ENCODE measurements at places on chromosomes 1 and 21.

DNA sequence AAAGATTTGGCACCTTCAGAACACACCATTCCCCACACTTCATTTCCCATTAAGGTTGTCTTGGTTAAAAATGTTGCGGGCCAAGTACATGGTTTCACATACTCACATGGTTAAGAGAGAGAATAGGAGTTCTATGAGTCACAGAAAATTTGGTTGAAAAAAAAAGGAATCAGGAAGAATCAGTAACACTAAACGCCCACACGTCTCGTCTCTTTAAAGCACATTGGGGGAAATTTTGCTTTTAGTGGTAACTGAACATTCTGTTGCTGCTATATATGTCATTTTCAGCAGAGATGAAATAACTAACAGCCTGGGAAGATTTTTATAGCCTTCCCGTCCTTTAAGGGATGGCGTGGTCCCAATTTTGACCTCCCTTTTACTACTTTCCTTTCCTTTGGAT lies 132.9 kb upstream of the ERG start:
- DNase-seq = no peak

DNA sequence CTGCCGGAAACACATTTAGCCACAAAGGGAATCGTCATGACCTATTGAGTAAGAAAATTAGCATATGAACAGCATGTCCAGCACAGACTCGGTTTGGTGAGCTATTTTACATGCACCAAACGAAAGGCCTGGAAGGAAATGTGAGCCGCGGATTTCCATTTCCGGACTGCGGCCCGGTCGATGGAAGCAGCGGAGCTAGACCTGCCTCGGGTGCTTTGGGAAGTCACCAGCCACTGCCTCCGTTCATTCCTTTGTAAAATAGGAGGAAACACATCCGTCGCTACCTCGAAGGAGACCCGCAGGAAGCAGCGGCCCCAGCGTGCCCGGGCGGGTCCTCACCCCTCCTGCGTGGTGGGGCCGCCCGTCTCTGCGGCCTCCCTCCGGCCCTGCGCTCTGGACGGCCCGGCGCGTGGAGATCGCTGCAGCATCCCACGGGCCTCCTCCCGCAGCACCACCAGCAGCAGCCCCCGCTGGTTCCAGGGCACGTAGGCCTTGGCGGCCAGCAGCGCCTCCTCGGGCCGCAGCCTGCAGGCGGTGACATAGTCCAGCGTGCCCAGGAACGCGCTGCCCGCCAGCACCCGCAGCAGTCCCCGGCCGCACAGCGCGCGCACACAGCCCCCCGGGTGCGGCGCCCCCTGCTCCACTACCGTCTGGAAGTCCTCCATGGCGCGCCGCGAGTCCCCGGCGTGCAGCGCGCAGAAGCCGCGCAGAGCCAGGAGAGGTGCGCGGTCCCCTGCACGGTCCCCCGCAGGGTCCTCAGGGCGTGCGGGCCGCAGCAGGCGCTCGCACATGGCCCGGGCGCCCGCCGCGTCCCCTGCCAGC lies 12.1 kb downstream of the TTC34 start:
- DNase-seq = no peak

DNA sequence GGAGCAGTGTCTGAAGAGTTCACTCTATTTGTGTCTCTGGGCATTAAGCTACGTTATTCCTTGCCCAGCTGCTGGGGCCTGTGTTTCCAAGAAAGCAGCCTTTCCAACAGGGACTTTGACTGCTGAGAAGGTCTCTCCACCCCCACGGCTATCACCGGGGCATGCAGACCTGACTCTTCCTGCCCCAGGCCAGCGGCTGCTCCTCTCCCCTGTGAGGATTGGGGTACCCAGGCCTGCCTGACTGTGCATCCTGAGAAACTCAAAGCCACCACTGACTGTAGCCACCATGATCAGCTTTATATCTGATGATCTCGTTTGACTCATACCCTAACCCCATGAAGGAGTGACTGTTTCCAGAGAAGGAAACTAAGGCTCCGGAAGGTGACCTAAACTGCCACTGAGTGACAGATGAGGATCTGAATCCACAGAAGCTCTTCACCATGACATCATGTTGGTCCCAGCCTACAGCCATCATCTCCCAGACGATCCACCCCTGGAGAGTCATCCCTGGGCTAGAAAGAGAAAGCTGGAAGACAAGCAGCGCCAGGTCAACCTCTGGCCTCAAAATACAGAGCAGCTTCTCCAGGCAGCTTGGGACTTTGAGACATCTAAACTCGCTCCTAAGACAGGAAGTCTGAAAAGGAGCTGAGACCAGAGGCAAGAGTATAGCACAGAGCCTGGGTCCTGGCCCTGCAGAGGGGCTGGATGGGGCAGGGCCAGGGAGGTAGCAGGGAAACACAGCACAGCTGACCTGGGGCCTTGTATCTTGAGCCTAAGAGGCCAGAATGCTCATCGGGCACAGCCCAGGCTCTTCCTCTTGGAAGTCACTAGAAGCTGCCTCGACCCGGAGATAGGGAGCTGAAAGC lies 244.0 kb upstream of the VAMP3 start:
- DNase-seq = no peak

GRCh38 chr1:236552901-236553300 lies 29.1 kb downstream of the LGALS8 start:
- no peak for DNase-seq

DNA sequence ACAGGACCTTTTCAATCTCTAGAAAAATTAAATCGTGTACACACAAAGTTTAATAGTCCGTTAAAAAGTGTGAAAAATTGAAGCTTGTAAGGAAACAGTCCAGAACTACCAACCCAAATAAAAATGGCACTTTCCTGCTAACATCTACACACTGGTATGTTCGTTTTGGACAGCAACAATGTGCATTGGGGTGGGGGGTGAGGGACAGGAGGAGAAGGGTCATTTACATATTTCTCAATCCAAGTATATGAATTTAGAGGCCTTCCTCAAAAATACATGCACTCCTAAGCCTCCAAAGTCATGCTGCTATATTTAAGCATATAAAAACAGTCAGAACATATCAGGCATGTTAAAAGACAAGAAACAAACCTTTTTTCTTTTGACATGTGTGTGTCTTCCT lies 2.5 kb downstream of the PPP1R15B start:
- peak; percentile 34 for DNase-seq

GRCh38 chr1:48644190-48644900 lies 132.3 kb downstream of the BEND5 start:
- no peak for DNase-seq

DNA sequence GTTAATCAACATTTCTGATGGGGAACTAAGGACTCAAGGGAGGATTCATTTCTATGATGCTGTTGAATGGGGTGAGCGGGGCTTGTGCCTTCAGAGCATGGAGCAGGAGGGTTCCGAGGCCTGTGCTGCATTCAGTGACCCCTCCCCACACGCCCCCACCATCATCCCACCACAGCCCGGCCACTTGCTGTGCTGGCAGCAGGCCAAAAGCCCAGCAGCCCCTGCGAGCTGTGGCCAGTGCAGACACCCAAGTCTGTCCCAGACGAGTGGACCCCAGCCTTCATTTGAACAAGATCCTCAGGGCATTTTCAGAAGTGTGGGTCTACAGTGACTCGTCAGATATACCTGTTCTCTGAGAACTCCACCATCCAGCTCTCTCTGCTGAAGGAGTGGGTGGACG lies 242.0 kb downstream of the GRIK3 start:
- DNase-seq = no peak

GRCh38 chr1:239467730-239468129 lies 81.4 kb downstream of the CHRM3 start:
- DNase-seq = no peak

- no peak for DNase-seq
These were observed at the start of gene SEC16B for GRCh38 chr1:177969825-177970371. TSS of gene SEC16B (minus strand) at chr1:177970058. CDS start at chr1:177967981, 2,077 bp downstream.

DNA sequence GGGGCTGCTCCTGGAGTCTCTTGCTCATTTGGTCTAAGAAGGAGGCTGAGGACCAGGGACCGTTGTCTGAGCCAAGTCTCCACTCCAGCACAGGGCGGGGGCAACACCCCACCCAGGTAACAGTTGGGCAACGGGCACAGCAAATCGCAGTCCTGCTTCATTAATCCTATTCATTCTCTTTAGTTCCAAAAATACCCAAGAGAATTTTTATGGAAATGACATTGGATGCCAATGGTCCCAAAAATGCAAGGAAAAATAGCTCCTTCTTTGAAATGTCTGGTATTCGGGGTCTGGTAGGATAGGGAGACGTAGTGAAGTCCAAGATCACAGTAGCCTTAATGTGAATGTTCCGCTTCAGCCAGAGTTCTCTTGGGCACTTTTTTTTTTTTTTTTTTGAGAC lies 74.0 kb downstream of the ATP5PO start:
- no peak for DNase-seq

DNA sequence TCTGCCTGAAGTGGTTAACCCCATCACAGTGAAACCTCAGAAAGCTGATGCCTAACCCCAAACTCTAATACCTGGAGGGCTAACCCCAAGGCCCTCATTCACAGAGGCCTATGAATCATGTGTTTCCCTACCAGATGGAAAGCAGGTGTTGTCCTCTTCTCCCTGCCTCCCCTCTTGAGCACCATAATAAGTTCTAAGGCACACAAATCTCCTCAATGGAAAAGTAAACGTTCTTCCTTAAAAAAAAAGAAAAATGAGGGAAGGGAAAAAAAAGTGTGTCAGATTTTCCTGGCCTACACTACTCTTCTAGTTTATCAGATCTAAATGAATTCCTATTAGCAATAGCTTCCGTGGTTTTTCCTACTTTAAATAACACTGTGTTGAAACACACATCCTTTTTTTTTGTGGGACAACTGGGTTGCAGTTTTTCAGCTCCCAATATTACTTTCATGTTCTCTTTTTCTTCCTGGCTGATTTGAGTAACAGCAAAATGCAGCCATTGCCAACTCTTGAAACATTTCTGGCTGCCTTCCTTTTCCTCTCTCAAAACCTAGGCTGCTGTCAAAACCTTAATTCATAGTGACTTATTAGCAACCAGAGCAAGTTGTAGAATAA lies 43.2 kb downstream of the SLC44A3 start:
- peak; percentile 33 for DNase-seq

All from RWPE1 (cell line).